Mammary microvascular endothelial cell (primary cell): ENCODE measurements at places on chromosomes 3 and 15. TPM values are rescaled to one million over a fixed set of nuclear protein-coding genes. Genes with fewer than 3 reads are reported as not detected.

The ACSBG1 gene
- total RNA-seq: 0.07 and 0.25 TPM in 2 replicates

The CRYGS gene
- total RNA-seq: 0.13 and 0.69 TPM in 2 replicates

The SEMA5B gene
- total RNA-seq: not detected in 2 replicates

The CLDN16 gene
- total RNA-seq: 0.13 and 0.39 TPM in 2 replicates

The CCDC54 gene
- not detected in 2 replicates for total RNA-seq

The HYKK gene
- total RNA-seq: 4.0 and 6.1 TPM in 2 replicates

The TERC gene
- 129 and 146 TPM in 2 replicates for total RNA-seq

The CTXN2 gene
- total RNA-seq: not detected in 2 replicates

The WNT7A gene
- not detected in 2 replicates for total RNA-seq

The NOX5 gene
- not detected in 2 replicates for total RNA-seq

The CPN2 gene
- total RNA-seq: not detected in 2 replicates

The CAPN3 gene
- total RNA-seq: 0.54 and 0.67 TPM in 2 replicates

The FES gene
- total RNA-seq: 108 and 121 TPM in 2 replicates

The AMOTL2 gene
- 127 TPM in 2 replicates for total RNA-seq

The OR5H1 gene
- not detected in 2 replicates for total RNA-seq

The MCF2L2 gene
- 0.15 and 1.7 TPM in 2 replicates for total RNA-seq

The RAD54L2 gene
- 8.9 and 10.3 TPM in 2 replicates for total RNA-seq

The FGF12 gene
- total RNA-seq: 6.9 and 7.3 TPM in 2 replicates

The HTR3E gene
- total RNA-seq: not detected in 2 replicates

The OR5H2 gene
- total RNA-seq: not detected in 2 replicates

The TM4SF1 gene
- 612 and 623 TPM in 2 replicates for total RNA-seq

The IMPG2 gene
- total RNA-seq: under 0.01 and 0.07 TPM in 2 replicates

The EFCC1 gene
- total RNA-seq: 0.30 and 0.73 TPM in 2 replicates

The CEP152 gene
- total RNA-seq: 4.2 and 4.4 TPM in 2 replicates

The CD80 gene
- total RNA-seq: not detected in 2 replicates

The POLQ gene
- total RNA-seq: 5.4 and 5.8 TPM in 2 replicates

The BCHE gene
- 0.39 and 1.2 TPM in 2 replicates for total RNA-seq

The GOLGA8O gene
- total RNA-seq: not detected in 2 replicates

The FEZF2 gene
- total RNA-seq: not detected in 2 replicates

The GRIP2 gene
- total RNA-seq: not detected in 2 replicates

The TMEM108 gene
- 0.67 and 1.4 TPM in 2 replicates for total RNA-seq

The ARGFX gene
- not detected in 2 replicates for total RNA-seq

The GCHFR gene
- 4.3 and 6.6 TPM in 2 replicates for total RNA-seq

The IL20RB gene
- total RNA-seq: 0.07 TPM in 1 of 2 replicates, not detected in the other

The CCR3 gene
- total RNA-seq: not detected in 2 replicates

The ADAMTS7 gene
- total RNA-seq: 15.2 and 17.3 TPM in 2 replicates

The TIGIT gene
- not detected in 2 replicates for total RNA-seq
